ENCODE measurements at places on chromosomes 2 and 18.
A peak's percentile ranks its signal among the peaks of the same experiment; 100 is the strongest.

- DNase-seq, result no peak
These were observed 98.6 kb downstream of the CAPN13 start for GRCh38 chr2:30708491-30709290.

GRCh38 chr2:237154082-237154638 lies 68.5 kb downstream of the COPS8 start:
- DNase-seq, result peak; percentile 66

DNA sequence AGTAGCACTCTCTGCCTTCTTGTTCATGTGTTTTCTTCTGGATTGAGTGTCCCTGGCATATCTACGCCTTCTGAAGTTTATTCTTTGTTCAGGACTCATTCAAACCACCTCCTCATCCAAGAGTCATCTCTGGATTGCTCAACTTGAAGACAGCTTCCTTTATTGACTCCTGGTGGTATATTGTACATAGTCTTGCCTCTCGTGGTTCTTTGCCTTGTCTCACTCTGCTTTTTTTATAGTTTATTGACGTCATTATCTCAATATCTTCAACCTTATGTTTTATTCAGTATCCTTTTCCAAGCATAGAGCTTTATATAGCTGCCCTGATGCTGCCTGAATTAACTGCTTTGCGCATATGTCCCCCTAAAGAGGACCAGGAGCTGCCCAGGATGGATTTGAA lies 161.7 kb downstream of the INSIG2 start:
- DNase-seq, result no peak

DNA sequence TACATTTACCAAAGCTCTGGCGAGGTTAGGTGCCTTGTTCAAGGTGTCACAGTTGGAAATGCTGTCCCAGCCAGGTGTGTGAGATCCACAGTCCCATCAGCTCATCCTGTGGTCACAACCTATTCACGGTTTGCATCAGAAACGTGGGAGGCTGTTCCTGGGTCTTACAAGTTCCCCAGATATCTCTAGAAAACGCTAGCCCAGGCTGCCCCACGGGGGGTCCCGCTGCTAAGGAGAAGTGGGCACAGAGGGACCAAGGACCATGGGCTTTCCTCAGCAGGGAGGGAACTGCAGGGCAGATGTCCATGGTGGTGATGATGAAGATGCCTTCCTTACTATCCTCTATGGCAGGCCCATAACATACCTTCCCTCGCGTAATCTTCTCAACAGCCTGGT lies 649 bp downstream of the FECH start:
- no peak for DNase-seq

- DNase-seq, result no peak
These were observed 64.4 kb downstream of the TTC21B start for GRCh38 chr2:165889158-165889557.

DNA sequence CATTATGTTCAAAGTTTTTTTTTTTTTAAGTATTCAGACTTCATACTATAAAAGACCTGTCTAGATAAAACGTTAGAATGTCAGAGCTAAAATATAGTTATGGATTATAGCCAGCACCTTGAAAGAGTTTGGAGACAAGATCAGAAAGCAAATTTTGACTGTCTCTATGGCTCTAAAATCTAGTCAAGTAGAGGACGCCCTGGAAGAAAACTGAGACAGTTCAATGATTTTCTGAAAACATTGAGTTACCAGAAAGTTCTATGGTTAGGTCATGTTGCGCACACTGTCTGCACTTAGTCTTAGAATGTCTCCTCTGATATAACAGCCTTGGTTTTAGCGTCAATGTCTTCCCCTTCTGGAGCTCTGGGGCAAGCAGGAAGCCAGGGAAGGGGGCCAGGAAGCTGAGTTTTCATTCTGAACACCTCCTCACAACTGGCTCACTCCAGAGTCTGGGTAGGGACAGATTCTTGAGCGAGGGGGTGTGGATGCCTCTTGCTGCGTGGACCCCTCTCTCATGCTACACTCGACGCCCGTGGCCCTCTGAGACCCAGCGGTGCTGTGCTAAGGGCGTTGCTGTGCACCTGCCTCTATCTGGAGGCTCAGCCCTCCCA lies 99.5 kb downstream of the RNF144A start:
- no peak for DNase-seq

GRCh38 chr2:41990688-41991087 lies 57.1 kb upstream of the PKDCC start:
- DNase-seq, result no peak

DNA sequence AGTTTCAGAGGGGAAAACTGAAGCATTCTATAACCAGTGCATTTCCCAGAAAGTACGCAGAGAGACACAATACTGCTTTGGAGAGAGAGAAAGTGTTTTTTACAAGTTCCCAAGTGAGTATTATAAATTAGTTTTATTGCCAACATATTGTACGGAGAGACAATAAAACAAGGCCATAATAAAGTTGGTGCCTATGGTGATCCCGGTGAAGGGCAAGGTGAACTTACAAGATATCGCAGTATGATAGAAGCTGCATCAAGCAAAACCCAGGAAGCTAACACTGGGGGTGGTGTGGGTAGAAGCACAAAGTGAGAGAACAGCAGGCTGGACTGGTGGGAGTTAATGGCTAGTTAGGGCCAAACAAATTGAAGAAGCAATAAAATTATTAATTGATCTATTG lies 7.5 kb downstream of the TMSB10 start:
- DNase-seq, result no peak

GRCh38 chr2:69013142-69013839 lies at the start of gene ANTXR1:
ANTXR1 (plus strand) TSS chr2:69013179; CDS start chr2:69013500, 321 bp downstream.
- DNase-seq, result no peak

- DNase-seq, result no peak
These were observed 124.8 kb downstream of the C1D start for GRCh38 chr2:67938053-67938452.

- DNase-seq, result peak; percentile 33
These were observed 1.3 kb downstream of the EML6 start for GRCh38 chr2:54724560-54725342.

GRCh38 chr2:27647289-27647688 lies 16.1 kb downstream of the SUPT7L start:
- DNase-seq, result no peak

DNA sequence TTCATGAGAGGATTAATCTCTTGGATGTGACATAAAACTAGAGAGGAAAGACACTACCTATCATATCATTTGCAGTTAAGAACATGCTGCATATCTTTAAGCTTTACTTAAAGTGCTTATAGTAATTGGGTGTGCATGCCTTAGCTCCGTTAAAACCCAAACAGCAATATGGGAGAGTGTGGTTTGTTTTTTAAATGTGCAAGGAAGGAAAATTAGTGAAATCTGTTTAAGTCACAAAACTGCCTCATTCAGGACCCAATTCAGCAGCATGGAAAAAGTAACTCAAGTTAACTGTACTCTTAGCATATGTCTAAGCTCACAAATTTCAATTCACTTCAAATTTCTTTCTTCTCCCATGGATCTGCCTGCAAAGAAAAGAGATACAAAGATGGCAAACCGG lies 182.2 kb downstream of the ARHGAP15 start:
- no peak for DNase-seq

DNA sequence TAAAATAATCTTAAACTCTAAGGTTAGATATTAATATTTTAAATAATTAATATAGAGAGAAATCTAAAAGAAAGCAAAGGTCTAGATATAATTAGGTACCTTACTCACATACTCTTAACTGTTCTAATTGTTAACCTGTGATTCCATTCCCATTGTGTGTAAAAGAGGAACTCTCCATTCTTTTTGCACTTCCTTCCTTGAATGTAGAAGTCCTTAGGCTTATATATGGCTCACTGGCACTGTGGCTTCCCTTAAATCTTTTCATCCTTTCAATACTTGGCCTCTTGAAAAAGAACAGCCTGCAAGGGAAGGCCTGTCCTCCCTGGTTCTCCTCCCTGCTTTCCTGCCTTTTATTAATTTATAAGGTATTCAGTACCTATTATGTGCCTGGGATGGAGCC lies 182.8 kb upstream of the FOSL2 start:
- DNase-seq, result no peak

DNA sequence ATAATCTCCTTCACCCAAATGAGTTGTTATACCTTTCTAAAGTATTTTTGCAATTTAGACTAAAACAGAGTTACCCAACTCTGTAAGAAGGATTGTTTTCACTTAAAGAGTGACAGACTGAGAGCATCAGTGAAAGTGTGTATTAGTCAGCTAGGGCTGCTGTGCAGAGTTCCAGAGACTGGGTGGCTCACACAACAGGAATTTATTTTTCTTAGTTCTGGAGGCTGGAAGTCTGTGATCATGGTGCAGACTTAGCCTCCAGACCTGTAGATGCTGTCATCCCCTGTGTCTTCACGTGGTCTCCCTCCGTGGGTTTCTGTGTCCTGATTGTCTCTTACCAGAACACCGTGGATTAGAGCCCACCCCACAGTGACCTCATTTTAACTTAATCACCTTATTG lies 40.0 kb downstream of the BCL2L11 start:
- no peak for DNase-seq

- no peak for DNase-seq
These were observed 260.8 kb downstream of the TGIF1 start for GRCh38 chr18:3710712-3711301.

- DNase-seq, result no peak
These were observed 560.0 kb upstream of the CDH2 start for GRCh38 chr18:28736951-28737350.

DNA sequence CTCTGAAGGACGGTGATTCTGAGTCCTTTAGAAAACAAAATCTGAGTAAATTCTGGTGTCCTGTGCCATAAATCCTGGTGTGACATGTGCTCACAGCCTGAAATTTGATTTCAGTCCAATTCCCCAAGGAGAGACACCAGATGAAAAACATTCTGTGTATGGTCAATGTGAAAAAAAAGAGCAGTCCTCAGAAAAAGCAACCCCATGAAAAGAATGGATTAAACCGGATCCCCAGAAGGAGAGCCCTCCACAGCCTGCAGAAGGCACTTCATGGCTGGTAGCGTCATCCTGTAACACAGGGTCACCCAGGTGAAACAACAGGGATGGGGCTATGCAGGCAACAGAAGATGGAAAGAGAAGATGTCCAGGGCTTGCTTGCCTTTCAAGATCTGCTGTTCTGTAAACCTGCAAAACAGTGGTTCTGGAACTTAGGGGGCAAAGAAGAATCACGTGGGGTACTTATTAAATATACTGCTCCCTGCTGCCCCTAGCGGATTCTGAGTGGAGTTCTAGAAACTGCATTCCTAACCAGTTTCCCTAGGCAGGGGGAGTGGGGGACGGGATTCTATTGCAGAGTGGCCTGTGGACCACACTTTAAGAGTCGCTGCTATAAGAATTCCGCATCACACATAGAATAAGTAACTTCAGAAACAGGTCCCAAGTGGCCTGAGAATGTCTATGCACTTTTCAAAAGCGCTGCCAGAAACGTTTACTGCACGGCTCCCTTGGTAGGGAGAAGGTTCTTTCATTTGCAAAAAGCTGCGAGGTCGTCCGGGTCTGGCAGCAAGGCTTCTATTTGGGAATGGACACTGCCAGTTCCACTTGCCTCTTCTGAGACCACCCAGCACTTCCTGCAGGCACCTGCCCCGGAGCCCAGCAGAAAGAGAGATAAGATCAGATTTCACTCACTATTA lies 118.9 kb upstream of the ARL5A start:
- peak; percentile 20 for DNase-seq

- DNase-seq, result no peak
These were observed at the start of gene IL36A for GRCh38 chr2:113005030-113005509. IL36A (plus strand) TSS chr2:113005459; CDS start chr2:113005872, 413 bp downstream.

GRCh38 chr2:68727683-68728375 lies 6.8 kb upstream of the ARHGAP25 start:
- DNase-seq, result no peak

- DNase-seq, result peak; percentile 42
These were observed 22.6 kb upstream of the BCL2 start for GRCh38 chr18:63342206-63342605.

GRCh38 chr18:33745871-33746545 lies 168.0 kb downstream of the ASXL3 start:
- no peak for DNase-seq

- DNase-seq, result no peak
These were observed 335 bp downstream of the ERFE start for GRCh38 chr2:238159071-238159539.

GRCh38 chr18:54020966-54021365 lies 203.5 kb downstream of the MBD2 start:
- DNase-seq, result no peak

DNA sequence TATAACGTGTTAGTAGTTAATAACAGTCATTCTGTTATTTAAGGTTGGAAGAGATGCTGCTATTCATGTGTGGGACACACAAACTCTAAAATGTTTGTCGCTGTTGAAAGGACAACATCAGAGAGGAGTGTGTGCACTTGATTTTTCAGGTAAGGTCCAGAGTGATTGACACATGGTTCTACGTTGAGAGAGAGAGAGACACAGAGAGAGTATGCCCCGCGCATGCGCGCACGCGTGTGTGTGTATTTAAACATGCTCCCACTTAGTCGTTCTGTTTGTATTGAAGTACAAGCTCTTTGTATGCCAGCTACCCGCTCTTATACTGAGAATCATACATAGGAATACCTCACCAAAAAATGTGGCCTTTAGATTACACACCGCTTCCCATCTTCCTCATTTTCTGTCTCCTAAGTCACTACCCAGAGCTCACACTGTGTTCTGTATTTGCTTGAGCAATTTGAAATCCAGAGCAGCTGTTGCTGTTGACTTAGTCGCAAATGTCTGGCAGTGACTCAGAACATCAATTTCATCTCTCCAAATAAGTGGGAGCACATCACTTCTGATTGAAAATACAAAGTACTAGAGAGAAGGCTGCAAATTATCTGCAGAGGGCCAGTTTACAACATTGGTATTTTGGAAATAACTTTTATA lies 148.1 kb downstream of the EML6 start:
- no peak for DNase-seq

- no peak for DNase-seq
These were observed 123.9 kb upstream of the CCDC150 start for GRCh38 chr2:196515608-196516007.

- no peak for DNase-seq
These were observed 11.3 kb downstream of the VRK2 start for GRCh38 chr2:58057707-58058530.

DNA sequence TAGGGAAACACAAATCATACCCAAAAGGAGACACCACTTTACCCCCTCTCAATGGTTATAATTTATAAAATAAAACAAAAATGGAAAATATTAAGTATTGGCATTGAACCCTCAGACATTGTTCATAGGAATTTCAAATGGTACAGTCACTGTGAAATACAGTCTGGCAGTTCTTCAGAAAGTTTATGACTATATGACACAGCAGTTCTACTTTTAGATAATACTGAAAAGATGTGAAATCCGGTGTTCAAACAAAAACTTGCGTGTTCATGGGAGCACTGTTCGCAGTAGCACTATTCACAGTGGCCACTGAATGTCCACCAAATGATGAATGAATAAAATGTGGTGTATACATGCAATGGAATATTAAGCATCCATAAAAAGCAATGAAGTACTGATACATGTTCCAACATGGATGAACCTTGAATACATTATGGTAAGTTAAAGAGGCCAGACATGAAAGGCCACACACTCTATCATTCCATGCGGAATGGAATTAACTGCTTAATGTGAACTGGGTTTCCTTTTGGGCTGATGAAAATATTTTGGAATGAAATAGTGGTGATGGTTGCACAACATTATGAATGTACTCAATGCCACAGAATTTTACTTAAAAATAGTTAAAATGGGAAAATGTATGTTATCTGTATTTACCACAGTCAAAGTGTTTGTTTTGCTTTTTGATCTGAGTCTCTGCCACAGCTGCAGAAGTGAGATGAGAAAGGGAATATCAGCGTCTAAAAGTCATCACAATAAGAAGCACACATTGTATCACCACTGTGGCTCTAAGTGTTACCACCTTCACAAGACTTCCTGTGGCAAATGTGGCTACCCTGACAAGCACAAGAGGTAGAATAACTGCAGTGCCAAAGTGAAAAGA lies 864.6 kb downstream of the SUCLG1 start:
- no peak for DNase-seq
